ENCODE measurements at places on chromosomes 16 and 17.

- no peak for DNase-seq
Observed at GRCh38 chr17:61402073-61402541, 2.5 kb downstream of the TBX2 start.

DNA sequence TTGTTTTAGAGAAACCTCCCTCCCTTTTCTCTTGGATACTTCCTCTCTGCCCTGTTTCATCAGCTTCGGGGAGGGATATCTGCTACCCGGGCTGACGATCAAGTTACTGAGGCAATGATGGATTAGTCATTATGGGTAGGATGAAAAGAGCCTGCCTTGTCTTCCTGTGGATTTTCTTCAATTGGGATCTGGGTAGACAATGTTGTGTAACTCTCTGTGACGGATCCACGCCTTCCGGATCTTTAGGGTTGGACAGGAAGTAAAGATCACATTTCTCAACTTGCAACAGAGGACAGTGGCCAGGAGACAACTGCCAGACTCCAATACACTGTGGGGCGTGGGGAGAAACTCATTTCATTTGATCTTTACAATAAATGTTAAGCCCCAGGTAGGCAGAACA is 11.3 kb upstream of the CHST6 start:
- no peak for DNase-seq

- DNase-seq = no peak
Observed at GRCh38 chr17:915538-916201, 63.9 kb downstream of the NXN start.

DNA sequence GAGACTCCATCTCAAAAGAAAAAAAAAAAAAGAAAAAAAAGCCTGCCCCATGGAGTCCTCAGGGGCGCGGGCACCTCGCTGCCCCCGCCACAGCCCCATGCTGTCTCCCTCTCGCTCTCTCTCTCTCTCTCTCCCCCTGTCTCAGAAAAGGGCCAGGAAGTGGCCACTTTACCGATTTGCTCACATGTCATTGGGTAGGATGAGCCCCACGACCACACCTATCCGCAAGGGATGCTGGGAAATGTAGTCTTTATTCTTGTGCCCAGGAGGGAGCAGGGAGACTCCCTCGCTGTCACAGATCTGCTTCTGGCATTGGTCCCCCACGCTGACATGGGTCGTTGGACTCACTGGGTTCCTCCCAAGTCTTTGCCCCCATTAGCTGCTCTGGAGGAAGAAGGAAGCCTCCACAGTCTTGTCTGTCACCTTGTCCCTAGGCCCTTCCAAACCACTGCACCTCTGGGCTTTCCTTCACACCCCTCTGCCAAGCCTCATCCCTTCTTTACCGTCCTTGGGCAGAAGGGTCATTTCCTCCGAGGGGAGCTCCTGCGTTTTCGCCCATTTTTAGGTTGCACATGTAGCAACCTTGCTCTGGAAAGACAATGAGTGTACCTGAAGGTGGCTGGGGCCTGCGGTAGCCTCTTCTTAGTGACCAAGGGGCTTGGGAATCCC is 6.9 kb upstream of the GJD3 start:
- DNase-seq = no peak

GRCh38 chr16:30532285-30533145 is 2.1 kb downstream of the ZNF747 start:
- DNase-seq = no peak

DNA sequence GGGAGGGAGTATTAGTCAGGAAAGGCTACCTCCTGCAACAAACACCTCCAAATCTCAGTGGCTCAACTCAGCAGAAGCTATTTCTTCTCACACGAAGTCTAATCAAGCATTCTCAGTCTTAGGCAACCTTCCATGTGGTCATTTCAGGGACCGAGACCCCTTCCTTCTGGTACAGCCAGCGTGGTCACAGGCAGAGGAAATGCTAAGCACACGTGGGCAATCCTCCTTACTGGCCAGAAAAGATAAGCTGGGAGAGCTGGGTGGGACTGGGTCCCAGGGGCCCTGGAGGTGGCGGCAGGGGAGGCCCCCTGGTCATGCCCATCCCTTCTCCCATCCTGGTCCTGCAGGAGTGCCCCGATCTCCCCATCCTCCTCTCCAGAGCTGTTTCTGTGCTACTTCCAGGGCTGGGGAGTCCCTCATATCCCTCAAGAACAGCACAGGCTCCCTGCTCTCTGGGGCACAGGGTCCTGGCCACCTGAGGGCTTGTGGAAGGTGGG is 5.7 kb upstream of the CX3CL1 start:
- DNase-seq = no peak

DNA sequence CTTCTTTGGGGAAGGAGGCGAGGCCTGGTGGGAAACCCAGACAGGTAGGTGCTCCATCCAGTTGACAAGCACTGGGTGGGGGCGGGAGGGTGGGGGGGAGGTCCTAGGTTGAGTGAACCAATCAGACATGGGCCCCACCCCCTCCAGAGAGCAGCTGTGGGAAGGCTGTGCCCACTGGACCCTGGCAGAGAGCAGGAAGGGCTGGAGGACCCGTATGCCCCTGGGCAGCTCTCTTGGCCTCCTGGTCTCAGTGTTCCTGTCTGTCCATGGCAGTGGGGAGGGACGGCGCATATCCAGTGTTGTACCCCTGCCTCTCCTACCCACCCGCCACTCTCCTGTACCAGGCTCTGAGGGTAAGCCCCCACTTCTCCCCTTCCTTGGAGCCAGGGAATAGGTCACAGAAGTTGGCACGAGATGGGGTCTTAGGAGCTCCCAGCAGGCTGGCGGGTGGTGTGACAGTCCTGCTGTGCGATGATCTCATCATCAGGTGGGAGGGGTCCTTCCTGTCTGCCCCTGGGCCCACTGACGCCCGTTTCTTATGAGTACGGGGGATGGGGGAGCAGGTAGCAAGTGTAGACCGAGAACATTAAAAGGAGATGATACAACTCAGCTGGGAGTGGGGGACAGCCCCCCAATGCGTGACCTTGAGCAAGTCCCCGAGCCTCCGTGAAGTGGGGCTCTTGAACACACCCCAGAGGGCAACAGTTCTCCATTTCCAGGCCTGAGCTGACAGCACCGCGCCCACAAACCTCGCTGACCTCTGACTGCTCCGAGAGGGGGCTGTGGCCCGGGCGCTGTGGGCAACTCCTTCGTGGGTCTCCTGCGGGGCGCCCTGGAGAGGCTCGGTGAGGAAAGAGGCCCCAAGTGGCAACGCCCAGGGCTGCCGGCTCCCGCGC is 1.2 kb upstream of the ZFPM1 start:
- no peak for DNase-seq

DNA sequence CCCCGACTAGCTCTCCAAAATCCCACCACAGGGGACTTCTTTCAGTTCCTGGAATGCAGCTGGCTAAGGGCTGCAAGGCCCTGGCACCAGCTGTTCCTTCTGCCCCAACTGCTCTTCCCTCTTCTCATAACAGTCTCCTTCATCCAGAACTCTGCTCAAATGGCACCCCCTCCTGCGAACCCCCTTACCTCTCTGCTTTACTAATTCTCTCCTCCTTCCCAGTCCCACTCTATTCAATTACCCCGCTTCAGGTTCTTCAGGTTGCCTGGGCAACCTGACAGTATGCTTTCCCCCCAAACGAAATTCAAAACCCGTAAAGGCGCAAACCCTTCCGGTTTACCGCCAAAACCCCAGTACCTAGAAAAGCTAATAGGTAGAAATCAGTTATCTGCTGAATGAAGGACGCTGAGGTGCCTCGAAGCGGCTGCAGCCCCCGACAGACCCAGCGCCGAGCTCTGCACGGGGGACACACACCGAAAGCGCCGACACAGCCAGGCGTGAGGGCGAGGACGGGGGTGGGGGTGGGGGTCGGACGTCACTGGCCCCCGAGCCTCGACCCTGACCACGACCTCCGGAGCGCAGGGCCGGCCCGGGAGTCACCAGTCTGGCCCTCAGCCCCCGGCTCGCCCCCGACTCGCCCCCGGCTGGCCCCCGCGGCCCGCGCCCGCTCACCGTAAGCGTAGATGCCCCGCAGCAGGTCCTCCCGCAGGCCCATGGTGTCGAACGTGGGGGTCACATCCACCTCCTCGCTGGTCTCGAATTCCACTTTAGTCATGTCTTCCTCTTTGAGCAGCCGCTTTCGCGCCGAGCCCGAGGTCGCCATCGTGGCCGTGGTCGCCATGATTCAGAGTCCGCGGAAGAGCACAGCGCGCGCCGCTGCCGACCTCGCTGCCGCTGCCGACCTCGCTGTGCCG is 550 bp downstream of the EIF4A3 start:
- DNase-seq = peak; percentile 12

DNA sequence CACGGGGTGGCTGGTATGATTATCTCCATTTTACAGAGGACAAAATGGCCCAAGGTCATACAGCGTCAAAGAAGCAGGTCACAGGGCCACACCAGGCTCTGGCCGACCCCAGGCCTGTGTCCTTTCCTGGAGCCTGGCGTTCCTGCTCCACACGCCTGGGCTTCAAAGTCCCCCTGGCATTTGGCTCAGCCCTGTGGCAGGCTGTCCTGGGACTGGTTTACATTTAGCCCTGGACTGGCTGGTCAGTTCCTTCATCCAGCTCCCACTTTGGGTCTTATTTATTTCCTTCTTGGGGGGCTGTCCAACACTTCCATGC is 15.3 kb downstream of the TBX2 start:
- DNase-seq = no peak

- no peak for DNase-seq
Observed at GRCh38 chr16:75298267-75298666, 46.8 kb upstream of the BCAR1 start.

DNA sequence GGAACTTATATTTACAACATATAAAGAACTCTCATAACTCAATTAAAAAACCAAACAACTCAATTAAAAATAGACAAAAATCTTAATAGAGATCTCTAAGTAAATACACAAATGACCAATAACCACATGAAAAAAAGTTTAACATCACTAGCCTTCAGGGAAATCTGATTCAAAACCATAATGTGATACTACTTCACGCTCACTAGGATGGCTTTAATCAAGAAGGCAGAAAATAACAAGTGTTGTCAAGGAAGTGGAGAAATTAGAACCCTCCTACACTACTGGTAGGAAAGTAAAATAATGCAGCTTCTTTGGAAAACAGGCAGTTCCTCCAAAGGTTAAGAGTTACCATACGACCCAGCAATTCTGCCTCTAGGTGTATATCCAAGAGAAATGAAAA is 8.4 kb downstream of the PHF12 start:
- DNase-seq = no peak

GRCh38 chr17:49288388-49288787 is 57.8 kb upstream of the PHOSPHO1 start:
- DNase-seq = no peak

DNA sequence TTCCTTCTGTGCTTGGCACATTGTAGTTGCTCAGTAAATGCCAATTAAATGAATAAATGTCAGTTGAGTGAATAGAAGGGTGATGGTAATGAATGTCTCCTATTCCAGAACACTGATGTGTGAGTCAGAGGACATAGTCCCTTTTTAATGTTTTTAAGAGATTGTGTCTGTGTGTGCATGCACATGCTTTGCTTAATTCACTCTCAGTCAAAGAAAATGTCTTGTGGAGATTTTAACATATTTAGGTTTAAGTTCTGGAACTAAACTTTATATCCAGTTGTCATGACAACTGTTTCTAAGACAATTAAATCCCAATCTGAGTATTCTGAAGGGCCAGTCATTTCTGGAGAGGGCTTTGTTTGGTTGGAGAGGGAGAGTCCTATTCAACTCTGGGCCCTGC is 255.3 kb upstream of the CDH11 start:
- DNase-seq = no peak

- DNase-seq = no peak
Observed at GRCh38 chr17:7370853-7371252, 10.0 kb upstream of the TNK1 start.

GRCh38 chr16:31704138-31704537 is 169.5 kb upstream of the ZNF267 start:
- no peak for DNase-seq

GRCh38 chr16:77194295-77195231 is 3.6 kb downstream of the MON1B start:
- no peak for DNase-seq

GRCh38 chr17:16352667-16353316 is 477 bp downstream of the CENPV start:
- peak; percentile 82 for DNase-seq

GRCh38 chr16:58031016-58031800 is 5.7 kb downstream of the MMP15 start:
- no peak for DNase-seq

- no peak for DNase-seq
Observed at GRCh38 chr17:57379895-57380434, 123.6 kb downstream of the MSI2 start.

DNA sequence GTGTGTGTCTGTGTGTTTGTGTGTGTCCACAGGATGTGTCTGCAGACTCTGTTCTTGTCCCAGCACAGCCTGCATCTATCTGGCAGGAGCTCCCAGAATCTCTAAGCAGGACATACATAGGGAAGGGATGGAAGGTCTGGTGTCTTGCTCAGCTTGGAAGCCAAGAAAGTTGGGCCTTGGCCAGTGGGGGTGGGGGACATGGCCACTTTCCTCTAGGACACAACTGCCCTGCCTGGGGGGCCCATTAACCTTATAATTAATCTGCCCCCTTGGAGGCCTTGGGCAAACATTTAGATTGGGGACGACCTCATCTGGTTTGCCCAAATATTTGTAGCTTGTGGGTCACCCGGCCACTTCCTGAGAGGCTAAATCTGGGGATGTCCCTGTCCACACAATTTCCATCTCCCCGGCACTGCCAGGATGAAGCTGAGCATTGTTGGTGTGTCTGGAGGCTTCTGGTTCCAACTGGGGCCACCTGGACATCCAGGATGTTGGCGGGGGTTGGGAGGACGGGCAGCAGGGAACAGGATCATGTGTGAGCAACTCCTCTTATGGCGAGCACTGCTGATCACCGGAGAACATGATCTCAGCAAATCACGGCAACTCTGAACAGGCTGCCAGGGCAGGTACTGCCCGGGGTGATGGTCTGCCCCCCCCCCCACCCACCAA is 17.2 kb upstream of the FOXF1 start:
- no peak for DNase-seq

GRCh38 chr16:52491216-52491615 is 55.7 kb downstream of the TOX3 start:
- DNase-seq = no peak

- no peak for DNase-seq
Observed at GRCh38 chr17:59101178-59101577, 5.5 kb downstream of the TRIM37 start.

- no peak for DNase-seq
Observed at GRCh38 chr16:662095-662494, 5.8 kb upstream of the RHOT2 start.

GRCh38 chr17:74499992-74500391 is 31.3 kb downstream of the CD300LB start:
- no peak for DNase-seq

DNA sequence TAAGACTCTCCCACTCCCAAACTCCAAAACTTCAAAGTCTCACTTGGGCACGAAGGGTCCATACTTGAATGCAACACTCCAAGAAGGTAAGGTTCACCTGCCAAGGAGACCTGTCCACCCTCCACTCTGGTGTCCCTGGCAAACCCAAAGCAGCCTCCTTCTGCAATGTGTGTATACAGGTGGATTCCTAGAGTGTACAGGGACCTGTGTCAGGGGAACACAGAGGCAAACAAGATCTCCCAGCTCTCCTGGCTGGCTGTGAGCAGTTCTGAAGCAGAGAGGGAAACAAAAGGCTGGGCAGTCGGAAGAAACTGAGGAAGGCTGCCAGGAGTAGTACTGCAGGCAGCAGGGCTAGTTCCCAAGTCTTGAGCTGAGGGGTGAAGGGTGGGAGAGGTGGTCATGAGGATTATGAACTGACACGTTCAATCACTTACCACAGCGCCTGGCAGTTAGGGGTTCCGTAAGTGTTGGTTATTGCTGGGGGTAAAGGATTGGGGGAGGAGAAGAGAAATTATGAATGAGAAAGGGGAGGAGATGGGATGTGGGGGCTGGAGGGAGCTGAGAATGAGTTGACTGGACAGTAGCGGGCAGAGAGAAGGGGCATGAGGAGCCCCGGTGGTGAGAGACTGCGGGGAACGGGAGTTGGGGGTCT is 795 bp downstream of the KCTD13 start:
- no peak for DNase-seq

GRCh38 chr17:16217002-16217635 is at the start of gene PIGL:
Gene PIGL (plus strand): TSS chr17:16217210. CDS start chr17:16217227, 17 bp downstream.
- DNase-seq = peak; percentile 94
